ENCODE measurements at places on chromosomes 2 and 18.

DNA sequence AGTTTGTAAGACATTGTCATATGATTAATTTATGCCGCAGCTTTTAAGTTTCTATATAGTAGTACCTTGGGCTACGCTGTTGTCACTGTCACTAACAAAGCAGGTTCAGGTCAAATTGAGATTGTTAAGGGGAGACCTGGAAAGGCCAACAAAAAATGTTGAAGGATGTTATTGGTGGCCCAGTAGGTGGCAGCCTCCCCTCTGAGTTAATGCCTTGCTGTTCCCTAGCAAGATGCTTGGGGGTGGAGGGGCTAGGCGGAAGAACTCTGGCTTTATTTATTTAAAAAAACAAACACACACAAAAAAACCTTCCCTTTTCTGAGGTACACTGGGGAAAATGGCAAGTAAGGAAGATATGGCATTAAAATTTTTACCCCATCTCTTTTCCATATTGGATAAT, 128.3 kb upstream of the ATP5MC3 start:
- DNase-seq: no peak

DNA sequence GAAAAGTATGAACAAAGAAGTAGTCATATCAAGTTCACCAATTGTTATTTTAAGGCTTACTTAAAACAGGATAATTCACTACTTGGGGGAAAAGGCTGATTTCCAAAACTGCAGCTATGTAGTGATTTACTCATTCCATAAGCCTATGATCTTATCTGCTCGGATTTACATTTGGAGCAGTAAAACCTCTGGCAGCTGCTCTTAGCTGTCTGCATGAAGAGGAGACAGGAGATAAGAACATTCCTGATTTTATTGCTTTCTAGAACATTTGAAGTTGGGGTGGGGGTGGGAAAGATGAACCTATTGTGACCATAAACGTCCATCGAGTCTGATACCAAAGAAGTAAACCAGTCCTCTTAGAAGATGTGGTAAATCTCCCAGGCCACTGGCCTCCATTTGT, 120.9 kb downstream of the MMADHC start:
- no peak for DNase-seq

- DNase-seq: no peak
Observed at GRCh38 chr18:64882896-64883295, 734.0 kb upstream of the LINC00305 start.

DNA sequence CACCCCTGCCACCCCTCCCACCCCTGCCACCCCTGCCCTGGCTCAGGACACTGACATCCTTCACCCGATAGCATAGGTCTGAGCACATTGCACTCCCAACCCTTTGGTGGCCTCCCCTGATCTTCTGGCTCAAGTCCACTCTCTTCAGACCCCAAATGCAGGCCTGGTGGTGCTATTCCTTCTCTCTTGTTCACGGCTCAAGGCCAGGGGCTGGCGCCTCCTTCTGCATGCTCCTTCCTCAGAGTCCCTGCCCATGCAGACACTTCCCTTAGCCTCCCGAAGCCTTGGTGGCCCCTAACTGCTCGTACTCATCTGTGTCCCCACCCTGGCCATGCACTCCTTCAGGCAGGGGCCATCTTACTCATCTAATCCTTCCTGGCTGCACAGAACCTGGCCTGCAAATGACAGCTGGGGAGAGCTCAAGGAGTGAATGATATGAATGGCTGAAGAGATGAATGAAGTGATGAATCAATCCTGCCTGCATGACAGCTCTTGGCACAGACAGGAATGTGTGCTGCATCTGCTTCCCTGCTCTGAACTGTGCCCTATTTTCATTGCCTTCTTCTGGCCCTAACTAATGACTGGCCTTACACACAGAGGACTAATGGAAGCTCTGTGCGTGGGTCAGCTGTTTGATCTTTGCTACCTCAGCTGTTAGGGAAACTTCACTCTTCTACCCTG, 290.8 kb downstream of the DYSF start:
- DNase-seq: no peak

- no peak for DNase-seq
Observed at GRCh38 chr2:181790716-181791649, 100.5 kb upstream of the ITPRID2 start.

- DNase-seq: no peak
Observed at GRCh38 chr2:161599842-161600241, 24.4 kb upstream of the SLC4A10 start.

DNA sequence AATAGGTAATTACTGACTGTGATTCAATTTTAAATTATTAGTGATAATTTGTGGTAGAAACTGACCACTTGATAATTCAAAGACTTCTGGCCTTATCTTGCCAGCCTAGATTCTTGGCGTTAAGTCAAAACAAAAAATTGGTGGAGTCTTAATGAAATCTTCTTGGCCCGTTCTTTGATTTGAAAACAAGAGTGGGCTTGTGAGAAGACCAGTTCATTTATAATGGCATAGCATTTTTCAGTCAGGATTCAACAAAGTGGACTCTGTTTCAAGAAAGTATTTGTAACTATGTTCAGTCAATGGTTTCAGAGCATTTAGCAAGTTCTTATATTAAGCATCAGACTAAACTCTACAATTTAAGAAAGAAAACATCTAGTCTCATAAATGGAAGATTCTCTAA, 26.0 kb downstream of the ITGA4 start:
- no peak for DNase-seq

GRCh38 chr18:8744038-8744437, 38.7 kb downstream of the MTCL1 start:
- DNase-seq: no peak

- DNase-seq: no peak
Observed at GRCh38 chr18:46591783-46592391, 65.1 kb downstream of the LOXHD1 start.

DNA sequence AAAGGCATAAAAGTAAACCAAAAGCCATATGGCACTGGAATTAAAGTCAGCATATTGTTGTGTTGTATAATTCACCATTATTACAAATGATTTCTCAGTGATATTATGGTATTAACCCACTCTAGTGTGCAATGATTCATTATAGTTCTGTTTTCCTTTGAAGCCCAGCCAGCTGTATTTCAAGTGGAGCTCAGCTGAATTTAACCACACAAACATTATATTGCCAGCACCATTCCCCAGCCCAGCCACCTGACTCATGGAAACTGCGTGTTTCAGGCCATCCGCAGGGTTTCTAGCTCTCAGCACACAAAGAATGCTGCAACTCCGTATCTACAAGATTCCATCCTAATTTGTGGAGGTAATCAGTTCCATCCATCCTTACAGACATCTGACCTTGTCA, 166.8 kb upstream of the CHAC2 start:
- DNase-seq: no peak
